ENCODE measurements at places on chromosomes 6 and 20. TPM values are rescaled to one million over a fixed set of nuclear protein-coding genes. Genes with fewer than 3 reads are reported as not detected.

DNA sequence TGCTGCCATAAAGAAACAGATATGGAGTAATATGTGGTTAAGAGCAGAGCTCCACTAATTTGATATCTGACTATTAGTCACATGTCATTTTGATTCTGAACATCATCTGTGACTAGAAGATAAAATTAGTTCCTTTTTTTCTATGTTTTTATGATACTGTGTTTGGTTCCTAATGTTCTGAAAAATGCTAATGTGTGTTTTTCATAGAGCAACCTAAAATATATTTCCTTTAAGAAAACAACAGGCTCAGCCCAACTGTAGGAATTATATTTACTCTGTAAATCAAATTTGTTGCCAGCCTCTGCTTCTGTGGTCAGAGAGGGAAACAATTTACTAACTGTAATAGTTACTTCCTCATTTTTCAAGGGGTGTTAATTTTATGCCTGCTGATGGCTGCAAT, 33.3 kb upstream of the TXLNB start:
- no peak for DNase-seq

IPCEF1 gene
- total RNA-seq, result not detected

CLPSL2 gene
- total RNA-seq, result not detected

DNA sequence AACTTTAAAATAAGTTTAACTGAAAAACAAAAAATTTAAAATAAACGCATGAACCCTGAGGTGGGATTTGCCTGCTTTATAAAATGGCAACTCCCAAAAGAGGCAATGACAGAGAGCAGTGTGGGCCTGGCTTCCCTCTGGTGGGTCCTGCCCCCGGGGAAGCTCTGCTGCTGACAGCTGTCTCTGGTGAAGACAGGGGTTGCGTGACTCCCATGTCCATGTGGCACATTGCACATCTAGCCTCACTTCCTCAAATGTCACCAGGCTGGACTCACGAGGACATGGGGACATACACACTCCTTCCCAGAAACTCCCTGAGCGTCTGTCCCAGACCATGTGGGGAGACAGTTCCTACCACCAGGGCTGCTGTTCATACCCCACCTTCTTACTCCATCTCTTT, 66.2 kb downstream of the ABHD12 start:
- no peak for DNase-seq

DNA sequence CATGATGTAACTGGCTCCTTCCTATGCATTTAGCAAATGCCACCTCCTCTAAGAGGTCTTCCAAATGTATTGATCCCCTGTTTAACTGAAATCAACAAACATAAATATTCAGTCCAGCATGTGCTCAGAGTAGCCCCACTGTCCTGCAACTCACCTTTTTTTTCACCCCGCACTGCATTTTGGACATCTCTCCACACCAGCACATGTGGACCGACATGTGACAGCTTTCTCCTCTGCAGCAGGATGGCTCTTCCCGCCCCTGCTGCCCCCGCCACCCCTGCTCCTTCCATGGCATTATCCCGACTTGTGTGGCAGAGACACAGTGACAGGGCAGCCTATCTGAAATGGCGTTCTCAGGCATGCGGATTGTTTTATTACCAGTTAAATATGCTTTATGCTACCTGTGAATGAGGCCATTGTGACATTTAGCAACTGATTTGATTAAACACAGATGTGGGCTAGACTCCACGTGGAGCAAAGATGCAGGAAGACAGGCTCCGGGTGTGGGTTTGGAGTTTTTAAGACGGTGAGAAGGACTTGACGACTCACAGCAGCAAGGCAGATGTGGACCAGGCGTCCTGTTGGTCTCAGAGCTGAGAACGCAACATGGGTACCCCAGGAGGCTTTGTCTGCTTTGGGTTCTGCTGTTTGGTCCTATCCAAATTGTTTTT, 161.2 kb downstream of the EYA2 start:
- no peak for DNase-seq

DNA sequence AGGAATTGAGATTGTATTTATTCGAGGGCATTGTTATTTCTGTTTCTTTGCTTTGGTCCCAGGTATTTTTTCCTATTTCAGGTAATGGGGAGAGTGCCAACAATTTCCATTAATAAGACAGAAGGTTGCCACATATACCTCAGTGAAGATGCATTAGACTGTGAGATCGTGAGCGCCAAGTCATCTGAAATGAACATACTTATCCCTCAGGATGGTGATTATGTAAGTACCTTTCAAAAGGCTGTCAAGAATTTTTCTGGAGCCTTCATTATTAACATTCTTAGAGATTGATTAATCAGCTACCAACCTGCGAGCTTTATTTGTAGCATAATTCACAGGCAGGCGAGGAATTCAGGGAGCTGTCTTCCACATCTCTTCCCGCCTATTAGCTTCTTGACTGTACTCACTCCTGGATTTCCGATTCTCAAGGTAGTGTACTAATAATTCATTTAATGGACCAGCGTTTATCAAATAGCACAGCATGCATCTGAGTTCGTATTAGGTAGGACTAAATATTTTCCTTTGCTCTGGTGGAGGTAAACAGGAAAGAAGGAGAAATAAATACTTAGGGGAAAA, 48.6 kb upstream of the FAM8A1 start:
- no peak for DNase-seq

DNA sequence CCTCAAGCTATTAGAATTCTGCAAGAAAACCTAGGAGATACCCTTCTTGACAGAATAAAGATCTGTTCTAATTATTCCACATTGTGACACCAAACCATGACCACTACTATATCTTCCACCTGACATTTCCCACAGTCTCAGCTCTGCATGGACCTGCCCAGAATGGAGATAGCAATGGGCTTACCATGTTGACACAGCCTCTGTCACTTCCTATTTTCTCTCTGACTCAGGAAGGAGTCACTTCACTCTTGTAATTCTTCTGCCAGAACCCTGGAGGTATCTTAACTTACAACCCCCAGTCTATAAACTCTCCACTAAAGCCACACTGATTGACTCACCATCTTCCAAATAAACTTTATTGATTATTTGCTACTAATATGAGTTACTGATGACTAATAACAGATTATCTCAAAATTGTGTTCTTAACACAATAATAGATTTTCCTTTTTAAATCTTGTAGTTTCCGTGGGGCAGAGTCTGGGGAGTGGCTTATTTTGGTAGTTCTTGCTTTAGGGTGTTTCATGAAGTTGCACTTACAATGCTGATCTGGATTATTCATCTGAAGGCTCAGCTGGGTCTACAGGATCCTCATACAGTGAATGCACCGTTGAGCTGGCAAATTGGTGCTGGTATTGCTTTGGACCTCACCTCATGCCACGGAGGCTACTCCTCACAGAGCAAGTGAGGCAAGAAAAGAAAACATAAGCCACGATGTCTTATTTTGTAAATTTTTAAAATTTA, 869.9 kb downstream of the KIF16B start:
- peak; percentile 85 for DNase-seq

- DNase-seq, result peak; percentile 13
These were observed 27.4 kb upstream of the BMP5 start for GRCh38 chr6:55902796-55903195.

DNA sequence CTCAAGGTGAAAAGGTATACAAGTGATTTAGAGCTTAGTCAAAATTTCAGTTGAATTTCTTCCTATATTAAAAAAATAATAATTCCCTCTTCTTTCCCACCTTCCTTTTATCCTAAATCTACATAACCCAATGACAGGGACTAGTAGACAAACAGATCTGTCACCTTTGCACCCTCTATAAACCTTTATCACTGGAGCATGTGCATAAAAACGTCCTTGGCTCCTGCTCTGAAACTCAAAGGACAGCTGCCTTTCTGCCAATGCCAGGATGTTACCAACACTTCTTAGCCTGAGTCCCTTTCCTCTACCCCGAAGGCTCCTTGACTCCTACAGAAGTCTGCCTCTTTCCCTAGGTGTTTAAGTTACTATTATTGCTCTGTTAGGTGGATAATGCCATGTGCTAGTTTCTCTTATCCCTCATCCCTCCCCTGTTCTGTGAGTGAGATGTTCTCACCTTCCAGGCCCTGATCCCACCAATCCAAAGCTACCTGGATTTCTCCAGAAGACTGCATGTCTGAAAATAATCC, 4.3 kb downstream of the CLVS2 start:
- no peak for DNase-seq

FAM209B gene
- not detected for total RNA-seq

PPIL6 gene
- total RNA-seq, result 6.5 TPM

GRCh38 chr6:101380897-101381630, 12.4 kb upstream of the GRIK2 start:
- no peak for DNase-seq

SH3BGRL2 gene
- total RNA-seq, result 8.8 TPM

ZNF165 gene
- 10.8 TPM for total RNA-seq

GRCh38 chr6:3139090-3139903, 18.0 kb downstream of the TUBB2A start:
- peak; percentile 56 for DNase-seq

DNA sequence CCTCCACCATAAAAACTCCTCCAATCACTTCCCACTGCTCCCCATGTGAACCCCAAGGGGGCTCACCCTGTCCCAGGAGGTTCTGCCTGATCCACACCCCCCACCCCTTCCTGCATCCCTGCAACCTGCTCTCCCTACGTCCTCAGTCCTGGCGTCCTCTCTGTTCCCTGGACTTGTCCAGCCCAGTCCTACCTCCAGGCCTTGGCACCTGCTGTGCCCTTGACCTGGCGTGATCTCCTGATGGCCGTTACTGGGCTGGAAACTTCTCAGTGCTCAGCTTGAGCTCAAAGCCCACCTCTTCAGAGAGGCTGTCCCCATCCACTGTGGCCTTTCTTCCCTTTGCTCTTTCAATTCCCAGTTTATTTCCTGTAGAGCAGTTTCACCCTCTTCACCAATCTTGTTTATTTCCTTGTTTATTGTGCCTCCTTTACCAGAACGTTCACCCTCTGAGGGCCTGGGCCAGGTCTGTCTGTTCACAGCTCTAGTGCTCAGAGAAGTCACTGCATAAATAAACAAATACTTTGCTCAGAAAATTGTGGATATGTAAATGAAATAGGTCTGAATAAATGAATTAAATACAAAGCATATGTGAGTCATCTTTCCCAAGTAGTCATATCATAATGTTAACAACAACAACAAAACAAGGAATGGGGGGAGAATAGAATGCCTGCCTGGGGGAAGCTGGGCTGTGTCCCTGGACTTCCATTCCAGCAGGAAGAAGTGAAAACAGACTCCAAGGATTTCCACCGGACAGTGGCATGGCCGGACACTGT, 175.7 kb upstream of the SULF2 start:
- no peak for DNase-seq

TULP1 gene
- total RNA-seq, result not detected

NKX2-4 gene
- total RNA-seq, result not detected

ZGPAT gene
- 19.5 TPM for total RNA-seq

DNA sequence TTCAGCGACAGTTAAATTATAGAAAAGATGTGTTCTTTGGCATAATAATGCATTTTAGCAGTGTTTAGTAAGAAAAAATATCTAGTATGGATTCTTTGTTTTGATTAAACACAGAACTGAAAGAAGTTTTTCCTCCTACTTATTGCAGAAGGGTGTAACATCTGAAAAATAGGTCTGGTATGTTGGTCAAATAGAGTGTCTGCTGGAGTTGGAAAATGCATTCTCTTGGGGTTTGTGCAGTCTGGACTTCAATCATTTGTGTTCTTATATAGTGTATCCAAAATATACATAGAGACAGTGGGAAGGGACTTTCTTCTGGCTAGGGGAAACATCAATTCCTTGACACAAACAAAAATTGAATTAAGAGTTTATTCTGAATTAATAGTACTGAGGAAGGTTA, 132.4 kb upstream of the MAN1A1 start:
- DNase-seq, result no peak

MAP1LC3A gene
- total RNA-seq, result 10.7 TPM

DNA sequence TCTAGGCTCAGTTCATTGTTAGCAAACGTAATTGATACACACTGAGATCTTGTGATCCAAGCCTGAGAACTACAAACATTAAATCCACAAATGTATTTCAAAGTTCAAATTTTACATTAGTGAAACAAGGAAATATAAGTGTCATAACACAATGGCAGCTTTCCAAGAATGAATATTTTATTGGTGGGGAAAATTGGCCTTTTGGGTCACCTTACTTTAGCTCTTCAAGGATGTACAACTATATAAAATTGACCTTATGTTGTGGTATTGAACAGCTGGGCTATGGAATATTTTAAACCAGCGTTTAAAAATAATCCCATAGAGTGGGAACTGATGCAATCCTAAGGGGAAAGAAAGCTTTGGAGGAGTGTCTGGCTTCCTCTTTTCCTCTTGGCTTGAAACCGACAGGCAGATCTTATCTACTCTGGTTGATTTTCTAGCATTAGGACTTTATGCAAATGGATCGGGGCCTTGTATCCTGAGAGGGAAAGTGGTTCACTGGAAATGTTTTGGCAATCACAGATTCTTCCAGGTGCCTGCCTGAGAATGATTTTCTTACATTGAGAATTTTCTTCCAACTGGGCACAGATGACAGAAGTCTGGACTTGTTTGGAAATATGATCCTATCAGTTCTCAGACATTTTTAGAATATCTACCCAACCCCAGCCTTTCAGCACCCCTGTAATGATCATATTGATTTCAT, 184.8 kb upstream of the ECI2 start:
- DNase-seq, result peak; percentile 62

CGA gene
- not detected for total RNA-seq

MLIP gene
- total RNA-seq, result 0.61 TPM

DNA sequence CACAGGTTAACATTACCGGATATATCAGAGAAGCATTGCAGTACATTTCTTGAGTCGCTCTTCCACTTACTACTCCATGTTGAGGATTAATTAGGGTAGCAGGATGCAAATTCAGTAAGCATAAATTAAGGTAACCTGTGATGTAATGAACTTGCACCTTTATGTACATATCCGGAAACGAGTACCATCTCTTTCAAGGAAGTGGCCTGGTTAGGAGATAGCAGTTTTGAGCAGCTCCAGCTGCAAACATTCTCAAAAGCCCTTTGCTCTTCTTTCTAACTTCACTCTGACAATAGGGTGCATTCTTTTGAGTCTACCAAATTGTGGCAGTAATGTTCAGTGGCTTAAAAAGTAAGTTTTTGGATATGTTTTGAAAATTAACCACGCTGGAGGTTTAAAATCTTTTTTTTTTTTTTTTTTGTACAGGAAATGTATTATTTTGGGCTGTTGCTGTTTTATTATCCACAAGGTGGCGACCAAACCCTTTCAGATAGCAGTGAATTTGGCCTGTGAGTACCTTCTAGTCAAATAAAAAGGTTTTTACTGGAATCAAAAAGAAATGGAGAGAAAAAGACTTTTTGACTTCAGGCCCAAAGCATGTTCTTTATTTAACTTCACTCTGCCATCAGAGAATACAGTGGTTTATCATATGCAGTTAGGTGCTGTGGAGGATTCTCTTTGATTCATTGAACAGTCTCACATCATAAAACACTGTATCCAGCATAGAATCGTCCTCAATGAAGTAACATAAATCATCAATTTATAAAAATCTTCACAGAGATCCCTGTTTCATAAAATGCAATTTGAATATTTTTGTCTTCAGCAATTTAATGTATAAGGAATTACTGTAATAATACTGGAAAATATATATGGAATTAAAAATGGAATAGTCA, 8.9 kb downstream of the FAM217B start:
- DNase-seq, result peak; percentile 71

GRCh38 chr6:157213907-157214565, 109.3 kb downstream of the TMEM242 start:
- no peak for DNase-seq

Measured in MCF 10A (cell line).